ENCODE measurements at places on chromosomes 6 and 20.

DNA sequence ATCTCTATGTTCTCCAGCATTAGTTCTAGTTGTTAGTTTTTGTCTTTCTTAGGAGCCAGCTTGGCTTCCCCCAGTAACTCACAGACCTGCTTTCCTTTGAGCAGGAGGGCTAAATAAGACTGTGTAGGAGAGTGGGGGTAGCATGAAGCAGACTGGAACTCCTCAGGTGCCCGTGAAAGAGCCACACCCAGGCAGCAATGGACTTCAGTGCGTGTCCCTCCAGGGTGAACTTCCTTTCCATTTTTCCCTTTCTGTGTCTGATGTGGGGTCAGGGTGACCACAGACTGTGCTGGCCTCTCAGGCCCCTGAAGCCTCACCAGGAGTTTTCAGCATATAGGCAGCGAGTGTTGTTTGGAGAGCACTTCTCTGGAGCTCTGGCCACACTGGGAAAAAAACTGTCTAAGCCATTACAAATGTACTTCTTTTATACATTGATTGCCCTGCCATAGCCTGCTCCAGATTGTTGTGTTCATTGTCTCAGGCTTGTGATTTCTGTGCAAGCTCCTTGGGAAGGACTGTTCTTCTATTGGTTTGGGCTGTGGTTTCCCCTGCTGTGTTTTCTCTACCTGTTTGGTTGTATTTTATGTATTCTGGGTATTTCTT is 55.7 kb downstream of the SH3BGRL2 start:
- DNase-seq, result no peak

DNA sequence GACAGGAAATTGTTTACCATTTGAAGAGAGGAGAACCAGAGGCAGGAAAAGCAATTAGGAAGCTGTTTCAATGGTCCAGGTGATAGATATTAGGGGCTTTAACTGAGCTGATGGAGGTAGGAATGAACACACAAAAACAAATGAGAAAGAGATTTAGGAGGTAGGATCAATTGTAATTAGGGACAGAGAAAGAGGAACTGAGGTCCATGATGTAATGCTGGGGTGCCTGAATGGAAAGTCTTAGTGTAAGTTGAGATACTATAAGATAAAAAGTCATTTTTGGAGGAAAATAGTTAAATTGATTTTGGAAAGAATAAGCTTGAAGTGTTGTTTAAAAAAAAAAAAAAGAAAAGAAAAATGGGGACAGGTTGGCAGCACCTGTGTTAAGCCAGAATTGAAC is 58.5 kb upstream of the B3GAT2 start:
- DNase-seq, result no peak

- no peak for DNase-seq
Measured at GRCh38 chr6:99364026-99364425, 14.6 kb upstream of the FAXC start.

- DNase-seq, result no peak
Measured at GRCh38 chr6:63496361-63496804, 75.9 kb upstream of the LOC128125822 start.

GRCh38 chr20:38255393-38255792 is 5.1 kb downstream of the KIAA1755 start:
- DNase-seq, result no peak

DNA sequence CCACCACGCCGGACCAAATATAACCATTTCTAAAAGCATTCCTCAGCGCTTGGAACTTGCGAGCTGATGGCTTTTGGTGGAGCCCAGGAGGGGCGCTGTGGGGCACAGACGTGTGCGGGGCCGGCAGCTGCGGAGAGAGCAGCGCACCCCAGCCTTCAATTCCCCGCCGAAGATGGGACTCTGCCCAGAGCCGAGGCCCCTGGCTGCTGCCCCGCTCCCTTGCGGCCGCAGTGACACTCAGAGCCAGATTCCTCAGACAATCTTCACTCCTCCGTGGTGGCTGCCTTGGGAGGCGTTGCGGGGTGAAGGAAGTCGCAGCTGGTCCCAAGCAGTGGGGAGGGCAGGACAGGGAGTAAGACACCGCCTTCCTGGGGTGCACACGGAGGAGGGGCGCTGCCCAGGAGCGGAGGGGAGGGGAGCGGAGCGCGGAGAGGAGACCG is 87.7 kb downstream of the TMEM242 start:
- no peak for DNase-seq

DNA sequence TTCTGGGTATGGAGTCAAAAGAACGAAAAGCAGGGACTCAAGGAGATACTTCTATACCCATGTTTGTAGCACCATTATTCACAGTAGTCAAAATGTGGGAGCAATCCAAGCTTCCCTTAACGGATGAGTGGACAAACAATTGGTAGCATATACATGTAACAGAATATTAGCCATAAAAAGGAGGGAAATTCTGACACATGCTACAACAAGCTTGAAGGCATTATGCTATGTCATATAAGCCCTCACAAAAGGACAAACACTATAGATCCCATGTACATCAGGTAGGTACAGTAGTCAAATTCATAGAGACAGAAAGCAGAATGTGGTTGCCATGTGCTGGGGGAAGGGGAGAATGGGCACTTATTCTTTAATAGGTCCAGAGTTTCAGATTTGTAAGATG is 37.6 kb downstream of the CDK19 start:
- DNase-seq, result no peak

Measured in hematopoietic multipotent progenitor cell treated with erythropoietin and hydrocortisone succinate and interleukin-3 and kit ligand, for 15 days (in vitro differentiated cells).